Tracheal epithelial cell (primary cell): ENCODE measurements at places on chromosomes 16 and 17. TPM values are rescaled to one million over a fixed set of nuclear protein-coding genes. Genes with fewer than 3 reads are reported as not detected.

The KRT17 gene
- total RNA-seq: 21,656 and 29,975 TPM in 2 replicates

The SRCIN1 gene
- 0.24 and 1.7 TPM in 2 replicates for total RNA-seq

The PHOSPHO1 gene
- not detected in 2 replicates for total RNA-seq

The CCL23 gene
- not detected in 2 replicates for total RNA-seq

The C16orf92 gene
- not detected in 2 replicates for total RNA-seq
